ENCODE measurements at places on chromosomes 5 and 9.

GRCh38 chr5:97538912-97539311 is 355.9 kb upstream of the RIOK2 start:
- DNase-seq = no peak

- peak; percentile 33 for DNase-seq
Measured at GRCh38 chr5:172958331-172959046, 735 bp upstream of the RPL26L1 start.

DNA sequence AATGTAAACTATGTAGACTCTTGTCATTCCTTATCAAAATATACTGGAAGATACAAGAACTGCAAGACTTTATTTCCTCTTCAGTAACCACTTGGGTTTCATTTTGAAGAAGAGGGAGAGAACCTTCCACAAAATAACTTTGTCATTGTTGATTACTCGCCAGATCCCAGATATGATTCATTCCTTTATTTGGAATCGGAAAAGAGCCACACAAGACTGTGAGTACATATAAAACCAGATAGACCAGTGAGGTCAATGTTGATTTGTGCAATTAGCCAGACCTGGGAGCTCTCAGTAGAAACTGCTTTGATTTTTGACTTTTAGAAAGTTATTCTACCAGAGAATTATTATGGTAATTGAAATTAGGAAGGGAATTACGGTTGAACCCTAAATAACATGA is 146.1 kb downstream of the TMEM167A start:
- DNase-seq = no peak

DNA sequence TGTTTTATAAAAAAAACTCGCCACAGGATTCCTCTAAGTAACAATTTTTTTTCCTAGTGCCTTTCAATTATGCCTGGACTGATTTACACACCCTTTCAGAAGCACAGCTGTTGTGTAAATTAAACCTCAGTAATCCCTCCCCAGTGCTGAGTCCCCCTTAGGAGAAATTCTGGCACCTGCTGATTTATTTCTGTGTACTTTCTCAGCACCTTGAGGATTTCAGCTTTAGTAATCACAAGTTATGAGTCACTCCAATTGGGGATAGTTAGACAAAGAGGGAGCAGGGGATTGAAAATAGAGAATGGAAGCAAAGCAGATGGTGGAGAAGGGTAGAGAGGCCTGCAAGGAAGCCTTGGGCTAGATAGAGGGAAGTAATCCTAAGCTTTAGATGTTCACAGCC is 171.7 kb downstream of the TTLL11 start:
- DNase-seq = no peak

- DNase-seq = no peak
Measured at GRCh38 chr5:3031733-3032378, 280.4 kb upstream of the IRX2 start.

DNA sequence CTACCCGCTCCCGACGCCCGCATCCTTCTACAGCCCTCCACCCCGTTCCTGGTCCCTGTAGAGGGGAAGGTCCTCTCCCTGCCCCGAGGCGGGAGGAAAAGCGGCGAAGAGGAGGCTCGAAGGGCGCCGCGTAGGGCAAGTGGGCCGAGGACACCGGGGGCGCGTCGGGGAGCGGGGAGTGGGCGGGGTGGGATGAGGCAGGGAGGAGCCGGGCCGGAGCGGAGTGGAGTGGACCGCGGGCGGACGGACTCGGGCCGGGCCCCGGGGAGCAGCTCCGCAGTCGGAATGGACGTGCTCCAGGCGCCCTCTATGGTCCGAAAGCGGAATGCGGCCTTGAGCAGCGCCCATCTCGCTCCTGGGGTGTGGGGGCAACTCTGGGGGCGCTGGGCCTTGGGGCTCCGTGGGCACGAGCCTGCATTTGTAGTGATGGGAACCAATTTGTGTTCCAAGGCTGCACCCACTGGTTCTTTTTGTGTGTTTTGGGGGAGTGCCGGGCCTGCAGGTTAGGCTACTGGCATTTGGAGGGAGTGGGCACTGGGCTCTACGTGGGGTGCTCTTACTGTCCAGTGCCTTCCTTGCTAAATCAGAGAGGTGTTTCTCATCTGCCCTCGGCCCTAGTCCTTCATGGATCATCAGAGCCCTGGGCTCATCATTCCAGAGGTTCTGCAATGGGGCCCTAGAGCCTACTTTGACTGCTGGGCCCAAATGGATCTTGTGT is 7.3 kb downstream of the IRX1 start:
- no peak for DNase-seq

- DNase-seq = no peak
Measured at GRCh38 chr9:85740787-85741094, 1.0 kb downstream of the AGTPBP1 start.

- no peak for DNase-seq
Measured at GRCh38 chr9:74554751-74555419, 57.8 kb downstream of the RORB start.

GRCh38 chr9:113626735-113627495 is 163.4 kb downstream of the RGS3 start:
- DNase-seq = no peak

DNA sequence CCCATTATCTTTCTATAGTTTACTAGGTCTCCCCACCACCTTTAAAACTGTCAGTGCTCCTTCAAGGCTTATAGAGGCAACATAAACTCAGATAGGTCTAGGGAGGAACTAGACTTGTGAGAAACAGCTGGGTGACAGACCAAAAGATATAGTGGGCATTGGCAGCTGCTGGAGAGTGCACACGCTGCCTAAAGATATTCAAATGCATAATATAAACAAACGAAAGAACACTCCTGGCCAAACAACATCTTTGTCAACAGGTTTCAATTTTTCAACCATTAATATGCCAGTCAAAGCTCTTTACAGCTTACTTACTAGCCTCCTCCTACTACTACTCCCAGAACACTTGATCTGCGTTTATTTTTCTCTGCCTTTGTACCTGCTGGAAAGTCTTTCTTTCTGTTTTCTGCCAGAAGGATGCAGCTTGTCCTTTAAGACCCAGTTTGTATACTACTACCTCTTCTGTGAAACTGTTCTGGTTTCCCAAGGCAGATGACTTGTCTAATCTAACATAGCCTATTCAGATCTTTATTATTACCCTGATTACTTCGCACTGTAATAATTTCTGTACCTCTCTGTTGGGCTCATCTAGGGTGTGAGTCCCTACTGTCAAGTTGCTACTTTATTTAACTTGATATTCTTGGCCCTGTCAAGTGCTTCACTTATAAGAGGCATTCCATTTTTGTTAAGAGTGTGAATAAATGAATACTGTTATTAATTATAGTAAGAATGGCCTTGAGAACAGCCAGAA is 14.3 kb downstream of the KDM3B start:
- no peak for DNase-seq

DNA sequence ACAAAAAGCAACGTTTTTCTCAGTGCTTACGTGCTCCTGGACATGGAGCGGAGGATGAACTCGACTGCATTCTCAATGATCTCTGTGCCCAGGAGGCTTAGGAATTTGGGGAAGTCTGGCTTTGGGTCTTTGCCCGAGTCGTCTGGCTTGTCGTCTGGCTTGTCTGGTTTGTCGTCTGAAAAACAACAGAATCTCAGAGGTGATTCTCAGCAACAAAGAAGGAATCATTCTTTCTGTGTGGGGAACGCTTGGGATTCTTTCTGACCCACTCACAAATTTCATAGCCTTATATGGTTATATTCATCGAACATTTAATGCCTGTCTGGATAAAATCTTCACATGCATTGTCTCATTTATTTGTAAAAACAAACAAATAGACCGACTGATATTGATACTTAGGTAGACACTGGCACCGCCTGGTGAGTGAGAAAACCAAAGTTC is 4.7 kb downstream of the C5orf46 start:
- DNase-seq = no peak

DNA sequence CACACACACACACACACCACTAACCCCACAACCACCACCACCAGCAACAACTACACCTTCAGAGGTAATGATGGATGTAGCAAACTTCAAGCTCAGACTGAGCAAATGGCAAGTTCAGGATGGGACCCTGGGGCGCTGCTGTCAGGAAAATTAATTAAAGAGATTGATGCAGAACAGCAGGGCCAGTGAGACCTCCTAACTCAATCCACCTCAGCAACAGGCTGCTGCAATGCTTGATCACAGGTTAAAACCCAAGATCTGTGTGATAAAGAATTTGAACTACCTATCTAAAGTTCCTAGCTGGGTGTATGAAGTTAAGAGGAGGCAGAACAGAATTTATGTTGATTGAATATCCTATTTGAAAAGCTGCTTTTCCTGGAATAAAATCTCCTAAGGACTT is 140.3 kb upstream of the FER start:
- no peak for DNase-seq

DNA sequence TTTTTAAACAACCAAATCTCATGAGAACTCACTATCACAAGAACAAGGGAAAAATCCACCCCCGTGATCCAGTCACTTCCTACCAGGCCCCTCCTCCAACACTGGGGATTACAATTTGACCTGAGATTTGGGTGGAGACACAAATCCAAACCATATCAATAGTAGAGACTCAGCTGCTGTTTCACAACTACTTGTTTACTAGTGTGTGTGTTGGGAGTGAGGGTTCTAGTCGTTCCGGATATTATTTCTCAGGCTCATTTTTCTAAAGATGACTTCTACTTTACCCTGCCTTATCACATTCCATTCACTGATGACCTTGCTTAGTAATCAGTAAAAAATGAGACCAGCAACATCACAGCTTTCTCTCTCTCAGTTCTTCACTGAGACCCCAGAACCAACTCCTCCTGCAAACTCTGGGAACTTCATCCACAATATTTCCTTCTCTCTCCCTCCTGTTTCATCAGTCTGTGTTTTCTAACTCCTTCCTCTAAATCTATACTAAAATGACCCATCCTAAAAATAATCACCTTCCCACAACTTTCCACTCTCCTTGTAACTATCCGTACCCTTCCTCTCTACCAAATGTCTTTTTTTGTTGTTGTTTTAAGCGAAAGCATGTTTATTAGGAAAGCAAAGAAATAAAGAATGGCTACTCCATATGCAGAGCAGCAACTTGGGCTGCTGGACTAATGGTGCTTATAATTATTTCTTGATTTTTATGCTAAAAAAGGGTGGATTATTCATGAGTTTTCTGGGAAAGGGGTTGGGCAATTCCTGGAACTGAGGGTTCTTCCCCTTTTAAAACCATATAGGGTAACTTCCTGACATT is 121.5 kb upstream of the SPRY4 start:
- DNase-seq = no peak

GRCh38 chr5:135596157-135596763 is 17.5 kb upstream of the CXCL14 start:
- DNase-seq = peak; percentile 1

Data from H1 (cell line).